A549 treated with DMSO at 1 μM for 4 hours (cell line): ENCODE measurements at places on chromosomes 11 and 22. TPM values are rescaled to one million over a fixed set of nuclear protein-coding genes. Genes with fewer than 3 reads are reported as not detected.

The LRRC4C gene
- not detected in 5 replicates for total RNA-seq

The UPB1 gene
- total RNA-seq = not detected in 5 replicates

The P2RX3 gene
- 0.09 to 0.40 TPM (median 0.21 TPM) in 5 replicates for total RNA-seq

The GAS2 gene
- 0.56 to 1.3 TPM (median 1.0 TPM) in 5 replicates for total RNA-seq

The MYO7A gene
- total RNA-seq = 1.2 to 1.5 TPM (median 1.4 TPM) in 5 replicates

The C22orf15 gene
- not detected in 5 replicates for total RNA-seq

The FGF4 gene
- not detected in 5 replicates for total RNA-seq

The ST14 gene
- 0.06 to 0.25 TPM (median 0.09 TPM) in 5 replicates for total RNA-seq

The SPDYC gene
- total RNA-seq = not detected in 5 replicates

The KRTAP5-7 gene
- not detected in 5 replicates for total RNA-seq

The HORMAD2 gene
- not detected in 5 replicates for total RNA-seq

The APOC3 gene
- 0.24 TPM in 1 of 5 replicates, not detected in the others for total RNA-seq

The LMF2 gene
- total RNA-seq = 34.0 to 51.8 TPM (median 43.2 TPM) in 5 replicates

The CCND1 gene
- 183 to 237 TPM (median 227 TPM) in 5 replicates for total RNA-seq

The CARD18 gene
- not detected in 5 replicates for total RNA-seq

The PHLDA2 gene
- 108 to 163 TPM (median 129 TPM) in 5 replicates for total RNA-seq

The C22orf39 gene
- 11.5 to 15.0 TPM (median 14.4 TPM) in 5 replicates for total RNA-seq

The LSP1 gene
- total RNA-seq = 0.73 to 3.1 TPM (median 1.8 TPM) in 5 replicates
